Suprapubic skin (tissue), 4 donors: ENCODE measurements at places on chromosomes 4 and X.

DNA sequence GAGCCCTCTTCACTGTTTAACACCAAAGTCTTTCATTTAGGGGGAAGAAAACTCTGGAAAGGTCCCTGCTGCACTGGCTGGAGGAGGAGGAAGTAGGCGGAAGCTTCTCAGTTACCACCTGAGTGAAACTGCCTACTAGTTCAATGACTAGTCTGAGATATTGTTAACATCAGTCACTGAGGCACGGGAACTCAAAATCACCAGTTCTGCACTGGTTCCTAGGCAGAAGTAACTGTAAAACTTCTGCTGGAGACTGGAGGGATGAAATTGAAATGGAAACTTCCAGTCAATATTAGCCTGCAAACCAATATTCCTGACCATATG lies 178.3 kb downstream of the SNCA start:
- DNase-seq: no peak

DNA sequence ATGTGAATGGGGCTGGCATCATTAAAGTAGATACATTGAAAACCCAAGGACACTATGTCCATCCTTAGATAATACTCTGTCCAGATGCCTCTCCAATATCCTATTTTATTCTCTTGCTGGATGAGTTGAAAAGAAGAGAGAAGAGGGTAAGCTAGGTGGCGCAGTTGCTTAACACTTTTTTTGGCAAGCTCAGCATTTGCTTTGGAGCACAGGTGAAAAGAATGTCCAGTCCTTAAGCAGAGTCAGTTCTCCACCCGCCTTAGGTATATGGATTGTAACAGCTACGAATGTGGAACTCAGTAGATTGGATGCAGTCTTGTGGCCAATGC lies 208.4 kb downstream of the NWD2 start:
- no peak for DNase-seq

DNA sequence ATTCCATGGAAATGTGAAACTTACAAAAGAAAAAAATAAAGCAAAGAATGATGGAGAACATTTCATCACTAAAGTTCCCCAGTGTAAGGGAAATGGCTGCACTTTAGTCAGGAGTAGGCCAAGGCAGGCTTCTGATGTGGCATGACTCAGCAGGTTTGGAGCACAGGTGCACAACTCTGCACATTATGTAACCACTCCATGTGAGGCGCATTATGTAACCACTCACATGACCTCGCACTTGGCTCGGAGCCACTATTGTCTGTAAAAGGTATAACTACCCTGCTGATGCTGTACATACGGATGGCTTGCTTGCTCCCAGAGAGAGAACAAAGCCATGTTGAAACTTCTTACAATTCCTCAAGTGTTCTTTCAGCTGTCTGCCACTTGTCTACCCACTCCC lies 727.6 kb downstream of the TRAM1L1 start:
- no peak for DNase-seq

GRCh38 chr4:127143460-127144195 lies 489.1 kb upstream of the INTU start:
- no peak for DNase-seq

DNA sequence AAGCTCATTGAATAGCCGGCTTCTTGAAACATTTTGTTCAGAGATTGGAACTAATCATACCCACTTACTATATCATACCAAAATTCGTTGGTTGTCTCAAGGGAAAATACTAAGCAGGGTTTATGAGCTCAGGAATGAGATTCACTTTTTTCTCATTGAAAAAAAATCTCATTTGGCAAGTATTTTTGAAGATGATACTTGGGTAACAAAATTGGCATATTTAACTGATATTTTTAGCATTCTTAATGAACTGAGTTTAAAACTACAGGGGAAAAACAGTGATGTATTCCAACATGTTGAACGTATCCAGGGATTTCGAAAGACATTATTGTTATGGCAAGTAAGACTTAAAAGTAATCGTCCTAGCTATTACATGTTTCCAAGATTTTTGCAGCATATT lies 6.4 kb downstream of the FAM200B start:
- DNase-seq: no peak

DNA sequence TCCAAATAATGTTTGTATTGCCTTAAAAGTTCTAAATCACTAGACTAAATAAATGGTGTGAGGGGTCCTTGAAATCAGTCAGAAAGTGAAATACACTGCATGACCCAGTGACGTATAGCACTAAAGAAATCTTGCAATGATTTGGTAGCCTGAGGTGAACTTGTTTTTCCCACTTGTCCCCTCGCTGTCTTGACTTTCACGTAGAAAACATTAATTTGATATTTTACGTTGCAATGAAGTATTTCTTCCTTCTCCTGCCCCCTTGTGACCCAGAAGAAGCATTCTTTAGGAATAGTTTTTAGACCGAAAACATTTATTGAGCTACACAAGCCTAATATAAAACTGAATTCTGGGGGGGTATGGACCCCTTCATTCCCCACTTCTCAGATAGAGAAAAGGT lies 3.7 kb downstream of the KLB start:
- DNase-seq: no peak

- DNase-seq: no peak
These were observed 60.9 kb downstream of the ANAPC4 start for GRCh38 chr4:25437926-25438325.

DNA sequence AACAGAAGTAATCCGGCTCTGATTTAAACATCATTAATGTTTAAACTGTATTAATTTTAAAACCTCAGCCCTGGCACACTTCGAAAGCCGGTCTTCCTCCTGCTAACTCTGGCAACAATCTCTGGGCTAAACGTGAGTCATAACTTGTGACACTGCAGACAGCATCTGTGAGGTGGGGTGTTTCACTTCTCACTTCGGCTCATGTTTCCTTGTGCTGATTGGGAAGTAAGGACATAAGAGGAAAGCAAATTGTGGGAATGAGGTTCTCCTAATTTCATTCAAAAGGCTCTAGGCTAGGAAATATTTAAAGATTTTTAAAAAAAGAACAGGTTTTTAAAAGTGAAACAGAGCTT lies 139.9 kb upstream of the USP9X start:
- no peak for DNase-seq

GRCh38 chr4:91089178-91089577 lies 962.0 kb downstream of the CCSER1 start:
- no peak for DNase-seq

GRCh38 chrX:19840899-19841648 lies 46.3 kb downstream of the SH3KBP1 start:
- DNase-seq: no peak

DNA sequence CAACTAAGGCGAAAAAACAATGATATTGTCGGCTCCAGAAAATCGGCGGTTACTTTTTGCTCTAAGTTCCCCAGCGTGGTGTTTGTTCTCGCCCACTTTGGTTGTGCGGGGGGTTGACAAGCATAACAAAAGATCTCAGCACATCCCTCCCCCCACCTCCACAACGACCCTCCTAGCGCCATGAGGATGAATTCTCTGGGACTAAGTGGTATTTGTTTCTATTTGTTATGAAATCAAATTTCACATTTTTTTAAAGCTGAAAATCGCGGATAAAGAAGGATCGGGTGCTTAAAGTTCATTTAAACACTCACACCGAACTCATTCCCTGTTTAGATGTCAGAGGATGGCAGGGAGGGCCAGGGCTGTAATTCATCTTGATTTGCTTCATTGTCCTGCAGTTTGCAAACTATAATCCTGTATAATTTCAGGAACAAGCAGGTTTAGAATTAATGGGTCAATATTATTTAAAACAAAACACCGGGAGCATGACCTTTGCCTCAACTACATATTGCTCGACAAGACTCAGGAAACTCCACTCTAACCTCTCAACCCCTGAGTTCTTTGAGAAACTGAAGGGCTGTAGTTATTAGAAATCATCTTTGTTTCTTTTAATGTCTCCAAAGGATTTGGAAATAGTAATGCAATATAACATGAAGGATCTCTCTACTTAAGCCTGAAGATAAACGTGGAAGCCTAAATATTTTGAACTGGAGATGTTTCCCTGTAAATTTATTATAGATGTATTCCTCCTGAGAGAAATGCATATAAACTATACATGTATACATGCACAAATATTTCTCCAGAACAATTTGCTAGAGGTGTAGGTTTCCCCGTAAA lies 6.4 kb downstream of the PITX2 start:
- DNase-seq: no peak

DNA sequence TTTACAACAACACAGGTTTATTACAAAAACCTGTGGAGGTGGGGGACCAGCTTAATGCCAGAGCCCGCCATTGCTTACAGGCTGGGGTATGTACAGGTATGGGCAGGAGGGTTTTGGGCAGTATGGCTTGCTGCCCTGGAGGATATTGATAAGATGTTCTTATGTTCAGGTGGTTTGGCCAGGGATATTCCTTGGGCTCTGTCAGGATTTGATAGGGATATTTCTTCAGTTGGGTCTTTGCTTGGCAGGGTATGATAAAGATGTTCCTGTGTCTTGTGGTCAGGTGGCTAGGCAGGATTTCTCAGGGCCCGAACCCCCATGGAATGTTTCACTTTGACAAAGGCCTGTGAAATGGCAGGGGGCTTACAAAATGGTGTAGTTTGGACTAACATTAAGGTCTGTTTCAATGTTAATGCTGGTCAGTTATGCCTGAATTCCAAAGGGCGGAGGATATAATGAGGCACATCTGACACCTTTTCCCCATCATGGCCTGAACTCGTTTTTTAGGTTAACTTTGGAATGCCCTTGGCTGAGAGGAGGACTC lies 3.1 kb downstream of the MGST2 start:
- DNase-seq: no peak

DNA sequence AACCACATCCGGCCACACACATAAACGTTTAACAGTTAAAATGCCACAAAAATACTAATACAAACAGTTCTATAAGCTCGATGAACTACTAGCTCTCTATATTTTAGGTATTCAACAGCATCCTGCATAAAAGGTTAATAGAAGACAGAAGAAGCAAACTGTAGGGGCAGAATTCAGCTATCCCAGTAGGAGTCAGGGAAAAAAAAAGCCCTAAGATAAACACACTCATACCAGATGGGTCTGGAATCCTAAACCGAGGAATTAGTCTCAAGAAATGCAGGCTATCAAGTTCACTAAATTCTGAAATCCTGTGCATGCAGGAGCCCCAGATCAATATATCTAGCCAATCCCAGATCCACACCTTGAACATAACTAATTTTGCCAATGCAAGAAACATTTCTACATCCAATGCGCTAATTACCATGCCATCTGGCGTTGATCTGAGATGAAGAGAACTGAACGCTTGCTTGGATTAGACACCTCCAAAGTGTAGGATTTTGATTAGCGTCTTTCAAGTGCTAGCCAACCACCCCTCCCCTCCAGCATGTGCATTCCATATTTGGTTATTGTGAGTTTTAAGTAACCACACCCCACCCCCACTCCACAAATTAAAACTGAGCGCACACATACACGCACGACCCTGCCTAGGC lies 512.2 kb upstream of the INTU start:
- no peak for DNase-seq

- DNase-seq: no peak
These were observed 85.2 kb downstream of the FHDC1 start for GRCh38 chr4:153021276-153021675.

GRCh38 chrX:103155201-103155600 lies 59.7 kb upstream of the BEX4 start:
- no peak for DNase-seq

DNA sequence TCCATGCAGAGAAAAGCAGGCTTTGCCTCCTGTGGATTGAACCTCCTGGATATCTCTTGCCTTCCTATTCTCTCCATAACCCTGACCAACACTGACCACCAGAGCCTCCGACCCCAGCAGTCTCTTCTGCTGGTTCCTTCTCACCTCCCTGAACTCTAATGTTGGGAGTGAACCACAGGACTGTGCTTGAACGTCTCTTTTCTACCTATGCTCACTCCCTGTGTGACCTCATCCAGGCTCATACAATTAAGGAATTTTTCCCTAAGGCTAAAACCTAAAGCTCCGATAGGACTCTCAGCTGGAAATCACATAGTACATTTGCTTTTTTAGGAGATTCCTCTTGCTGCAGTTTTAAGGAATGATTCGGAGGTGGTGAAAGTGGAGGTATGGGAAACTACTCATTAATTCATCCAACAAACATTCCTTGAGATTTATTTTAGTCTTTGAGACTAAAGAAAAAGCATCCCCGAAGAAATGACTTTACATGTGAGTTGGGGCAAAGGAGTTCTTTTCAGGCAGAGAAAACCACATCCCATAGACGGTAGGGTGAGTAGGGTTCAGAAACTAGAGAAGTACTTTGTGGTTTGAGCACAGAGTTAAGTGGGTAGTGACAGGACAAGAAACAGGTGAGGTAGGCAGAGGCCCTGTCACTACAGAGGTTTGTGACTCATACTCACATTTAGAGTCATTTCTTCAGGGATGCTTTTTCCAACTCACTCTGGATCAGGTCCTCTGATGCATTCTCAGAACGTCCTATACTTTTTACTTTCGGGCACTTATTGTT lies 30.8 kb downstream of the NDNF start:
- DNase-seq: no peak

- DNase-seq: no peak
These were observed 42.1 kb downstream of the TRIM61 start for GRCh38 chr4:164935363-164935762.

GRCh38 chr4:109231331-109231730 lies 71.1 kb downstream of the COL25A1 start:
- DNase-seq: no peak

GRCh38 chr4:83830138-83830888 lies 294.4 kb downstream of the GPAT3 start:
- no peak for DNase-seq

DNA sequence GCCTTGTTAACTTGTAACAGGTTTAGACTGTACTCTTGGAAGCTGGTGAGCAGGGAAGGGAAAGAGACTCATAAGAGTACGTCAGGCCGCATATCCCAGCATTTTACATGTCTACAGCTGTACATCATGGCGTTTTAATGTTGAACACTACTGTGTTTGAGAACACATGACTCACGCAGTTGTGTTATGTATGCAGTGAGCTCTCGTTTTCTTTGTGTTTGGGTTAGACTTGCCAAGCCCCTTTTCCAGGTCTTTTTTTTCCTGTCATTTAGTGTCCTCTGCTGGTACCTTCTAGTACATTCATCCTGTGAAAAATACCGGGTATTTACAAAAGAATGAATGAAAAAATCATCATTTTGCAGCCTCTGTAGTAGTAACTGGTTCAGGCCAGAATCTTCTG lies 35.3 kb downstream of the SMS start:
- no peak for DNase-seq

DNA sequence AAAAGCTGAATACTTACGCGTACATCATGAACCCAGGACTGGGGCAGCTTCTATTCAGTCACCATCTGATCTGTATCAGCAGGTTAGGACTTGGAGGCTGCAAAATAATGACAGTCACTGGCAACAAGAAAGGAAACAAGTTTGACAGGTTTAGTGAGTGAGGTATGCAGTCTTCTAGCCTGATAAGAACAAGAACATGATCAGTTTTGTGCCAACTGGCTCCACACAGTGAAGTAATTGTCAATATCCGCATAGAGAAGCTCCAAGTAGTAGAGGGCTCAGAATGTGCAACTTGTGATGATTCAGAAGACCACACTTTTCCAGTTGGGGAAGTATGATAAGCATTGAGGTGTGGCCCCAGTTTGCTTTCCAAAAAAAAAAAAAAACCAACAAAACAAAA lies at the start of gene TMPRSS11F:
TSS of gene TMPRSS11F (minus strand) at position 77 of the 400 bp plus-strand sequence. CDS start at position 28, 49 bp downstream.
- DNase-seq: no peak

GRCh38 chrX:39788521-39788920 lies 309.2 kb downstream of the BCOR start:
- DNase-seq: no peak
